ENCODE measurements at places on chromosomes 6 and 20. TPM values are rescaled to one million over a fixed set of nuclear protein-coding genes. Genes with fewer than 3 reads are reported as not detected.

TRIM10 gene
- total RNA-seq, result not detected

KHDRBS2 gene
- not detected for total RNA-seq

SYNE1 gene
- total RNA-seq, result 140 TPM

TCP11 gene
- not detected for total RNA-seq

ZC2HC1B gene
- total RNA-seq, result not detected

TCEA2 gene
- total RNA-seq, result 74.9 TPM

SIRPG gene
- total RNA-seq, result 98.7 TPM
